ENCODE measurements at places on chromosomes 3 and 15. TPM values are rescaled to one million over a fixed set of nuclear protein-coding genes. Genes with fewer than 3 reads are reported as not detected.

MEF2A gene
- 37.9 TPM for polyA plus RNA-seq

P2RY12 gene
- polyA plus RNA-seq: 0.91 TPM

CPA3 gene
- 0.31 TPM for polyA plus RNA-seq

NUP210 gene
- 38.6 TPM for polyA plus RNA-seq

TLR9 gene
- polyA plus RNA-seq: 4.4 TPM

ANKUB1 gene
- polyA plus RNA-seq: not detected

CORO2B gene
- polyA plus RNA-seq: 11.3 TPM

LRRIQ4 gene
- polyA plus RNA-seq: not detected

SUCNR1 gene
- not detected for polyA plus RNA-seq

EID1 gene
- 186 TPM for polyA plus RNA-seq

RLBP1 gene
- not detected for polyA plus RNA-seq

STAB1 gene
- polyA plus RNA-seq: not detected

KATNBL1 gene
- 30.4 TPM for polyA plus RNA-seq

MYEF2 gene
- 3.5 TPM for polyA plus RNA-seq

ST8SIA2 gene
- polyA plus RNA-seq: not detected

HYAL1 gene
- polyA plus RNA-seq: not detected

STX19 gene
- polyA plus RNA-seq: not detected

FGF7 gene
- polyA plus RNA-seq: not detected

SUSD5 gene
- polyA plus RNA-seq: 0.18 TPM

FAM81A gene
- polyA plus RNA-seq: 23.1 TPM

RMDN3 gene
- 16.2 TPM for polyA plus RNA-seq

CELSR3 gene
- not detected for polyA plus RNA-seq

EPHA6 gene
- not detected for polyA plus RNA-seq

DNAH12 gene
- not detected for polyA plus RNA-seq

BUB1B gene
- polyA plus RNA-seq: 0.30 TPM

KLHL24 gene
- 77.7 TPM for polyA plus RNA-seq

ACSBG1 gene
- not detected for polyA plus RNA-seq

MRPL3 gene
- polyA plus RNA-seq: 67.0 TPM

CHRNB4 gene
- not detected for polyA plus RNA-seq

REC114 gene
- not detected for polyA plus RNA-seq

KY gene
- not detected for polyA plus RNA-seq

DPH3 gene
- 17.2 TPM for polyA plus RNA-seq

SPINK8 gene
- not detected for polyA plus RNA-seq
